ENCODE measurements at places on chromosomes 7 and 10.

GRCh38 chr7:130719541-130719940, 14.5 kb downstream of the KLF14 start:
- DNase-seq: no peak

DNA sequence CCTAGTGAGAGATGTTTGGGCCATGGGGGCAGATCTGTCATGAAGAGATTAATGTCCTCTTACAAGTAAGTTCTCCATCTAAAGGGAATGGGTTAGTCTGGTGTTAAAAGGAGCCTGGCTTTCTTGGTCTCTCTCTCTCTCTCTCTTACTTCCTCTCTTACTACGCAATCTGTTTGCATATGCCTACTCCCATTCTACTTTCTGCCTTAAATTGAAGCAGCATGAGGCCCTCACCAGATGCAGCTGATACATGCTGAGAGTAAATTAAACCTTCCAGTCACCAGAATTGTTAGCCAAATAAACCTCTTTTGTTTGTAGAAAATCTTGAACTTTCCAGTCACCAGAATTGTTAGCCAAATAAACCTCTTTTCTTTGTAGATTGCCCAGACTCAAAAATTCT, 884.1 kb downstream of the NRG3 start:
- no peak for DNase-seq

GRCh38 chr7:30263090-30263710, 21.2 kb upstream of the ZNRF2 start:
- no peak for DNase-seq

GRCh38 chr10:72948762-72949161, 5.8 kb downstream of the PLA2G12B start:
- no peak for DNase-seq

DNA sequence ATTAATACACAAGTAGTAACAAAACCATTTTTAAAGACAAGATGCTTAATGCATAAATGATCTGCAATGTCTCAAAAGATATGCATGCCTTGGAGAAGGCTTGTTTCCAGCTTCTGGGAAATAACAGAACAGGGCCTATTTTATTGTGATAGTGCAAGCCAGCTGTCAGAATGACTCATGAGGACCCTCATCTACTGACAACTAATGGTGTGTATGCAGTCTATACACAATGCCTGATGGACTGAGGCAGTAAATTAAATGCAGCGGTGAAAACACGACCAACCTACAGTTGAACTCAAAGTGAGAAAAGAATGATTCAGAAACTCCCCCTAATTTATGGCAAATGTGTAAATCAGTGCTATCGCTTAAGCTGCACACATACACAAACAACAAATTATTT, 46.3 kb downstream of the VPS41 start:
- no peak for DNase-seq

GRCh38 chr10:70052462-70053217, at the start of gene MACROH2A2:
TSS of gene MACROH2A2 (plus strand) at chr10:70052846. CDS start at chr10:70075659, 22,813 bp downstream.
- peak; percentile 19 for DNase-seq

DNA sequence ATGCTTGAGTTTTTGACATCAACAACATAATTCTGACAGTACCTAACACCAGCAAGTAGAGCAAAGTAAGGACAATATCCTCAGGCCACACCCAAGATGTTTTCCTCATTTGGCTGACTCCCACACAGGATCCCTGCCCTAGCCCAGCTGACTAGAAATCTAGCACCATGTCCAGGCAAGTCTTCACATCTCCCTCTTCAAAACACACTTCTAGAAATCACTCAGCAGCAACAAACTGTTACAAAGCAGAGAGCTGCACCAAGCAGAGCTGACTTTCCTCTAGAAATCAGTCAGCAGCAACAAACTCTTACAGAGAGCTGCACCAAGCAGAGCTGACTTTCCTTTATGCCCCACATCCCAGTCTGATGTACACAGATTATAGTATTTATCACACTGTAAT, 7.7 kb downstream of the TMEM168 start:
- DNase-seq: no peak

GRCh38 chr7:2373124-2373556, 18.5 kb downstream of the EIF3B start:
- no peak for DNase-seq

GRCh38 chr10:26717476-26717875, 20.0 kb downstream of the PDSS1 start:
- DNase-seq: no peak

DNA sequence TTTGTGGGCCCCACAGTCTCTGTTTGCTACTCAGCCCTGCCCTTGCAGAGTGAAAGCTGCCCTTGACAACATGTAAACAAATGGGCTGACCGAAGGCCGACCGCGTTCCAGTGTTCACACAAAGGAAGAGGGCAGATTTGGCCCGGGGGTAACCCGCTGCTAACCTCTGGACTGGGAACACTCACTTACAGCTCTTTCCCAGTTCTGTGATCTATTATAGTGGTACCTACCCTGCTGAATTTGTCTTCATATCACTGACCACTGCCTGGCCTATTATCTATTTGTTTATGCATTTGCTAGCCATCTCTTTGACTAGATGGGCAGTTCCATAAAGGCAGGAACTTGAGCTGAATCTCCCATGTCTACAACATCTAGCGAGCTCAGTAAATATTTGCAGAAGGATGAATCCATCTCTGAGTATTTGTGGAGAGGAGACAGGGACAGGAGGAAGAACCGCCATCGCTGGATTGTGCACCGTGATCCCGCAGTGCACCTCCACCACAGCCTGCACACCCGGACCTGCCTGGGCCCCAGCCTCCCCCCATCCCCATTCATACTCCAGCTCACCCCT, 15.2 kb downstream of the SLC29A3 start:
- DNase-seq: no peak

DNA sequence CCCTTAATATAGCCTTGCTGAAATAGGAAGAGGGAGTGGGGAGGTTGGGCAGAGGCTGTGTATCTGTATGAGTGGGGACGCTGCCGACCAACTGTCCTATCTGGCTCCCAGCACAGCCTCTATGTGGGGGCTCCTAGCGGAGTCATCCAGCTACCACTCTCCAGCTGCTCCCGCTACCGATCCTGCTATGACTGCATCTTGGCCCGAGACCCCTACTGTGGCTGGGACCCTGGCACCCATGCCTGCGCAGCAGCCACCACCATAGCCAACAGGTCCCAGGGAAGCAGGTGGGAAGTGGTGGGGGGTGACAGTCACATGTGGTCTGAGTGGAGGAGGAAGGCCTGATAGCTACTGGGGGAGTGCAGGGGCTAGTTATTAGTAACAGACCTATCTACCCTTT, 6.6 kb downstream of the MRPL43 start:
- DNase-seq: no peak

DNA sequence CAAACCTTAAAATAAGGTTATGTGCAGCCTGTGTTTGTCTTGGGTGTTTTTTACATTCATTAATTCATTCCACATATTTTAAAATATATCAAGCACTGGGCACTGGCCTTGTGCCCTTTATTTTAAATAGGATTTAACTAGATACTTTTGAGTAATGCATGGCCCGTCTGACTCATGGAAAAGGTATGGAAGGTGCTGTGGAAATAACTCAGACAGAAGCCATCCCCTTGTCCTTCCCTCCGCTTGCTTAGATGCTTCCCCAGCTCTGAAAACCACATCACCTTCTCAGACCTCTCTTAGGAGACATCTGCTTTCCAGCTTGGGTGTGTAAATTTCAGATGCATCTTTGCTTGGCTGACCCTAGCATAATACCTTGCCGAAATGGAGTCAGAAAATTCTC, 30.5 kb downstream of the SLC18A2 start:
- no peak for DNase-seq

GRCh38 chr10:33709008-33709753, 374.7 kb upstream of the NRP1 start:
- DNase-seq: no peak

- no peak for DNase-seq
Observed at GRCh38 chr7:50783303-50783702, 607 bp upstream of the GRB10 start.
